ENCODE measurements at places on chromosomes 13 and 19. TPM values are rescaled to one million over a fixed set of nuclear protein-coding genes. Genes with fewer than 3 reads are reported as not detected.

Gene CYP4F8
- not detected for total RNA-seq

- no peak for DNase-seq
Observed at GRCh38 chr13:107367258-107367657, 799.3 kb upstream of the ARGLU1 start.

DNA sequence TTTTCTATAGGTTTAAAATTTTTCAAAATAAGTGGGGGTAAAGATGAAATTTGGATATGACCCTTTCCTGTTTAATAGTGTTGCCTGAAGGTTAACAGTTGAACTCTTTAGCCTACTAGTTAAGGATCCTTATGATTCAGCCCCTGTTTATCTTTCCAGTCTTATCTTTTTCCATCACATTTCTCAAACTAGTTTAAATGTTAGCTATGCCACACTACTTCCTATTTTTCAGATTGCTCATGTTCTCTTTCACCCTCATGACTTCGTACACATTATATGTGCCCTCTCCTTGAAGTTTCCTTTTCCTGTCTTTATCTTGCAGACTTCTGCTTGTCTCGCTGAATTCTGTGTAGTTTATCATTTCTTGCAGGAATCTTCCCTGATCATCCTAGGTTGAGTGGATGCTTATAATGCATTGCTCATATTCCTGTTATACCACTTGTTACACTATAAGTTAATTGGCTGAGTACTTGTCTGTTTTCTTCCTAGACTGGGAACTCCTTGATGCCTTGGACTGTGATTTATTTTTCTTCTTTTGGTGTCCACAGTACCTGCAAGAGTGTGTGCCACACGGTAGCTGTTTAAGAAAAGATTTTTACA lies 86.7 kb downstream of the FNDC3A start:
- no peak for DNase-seq

DNA sequence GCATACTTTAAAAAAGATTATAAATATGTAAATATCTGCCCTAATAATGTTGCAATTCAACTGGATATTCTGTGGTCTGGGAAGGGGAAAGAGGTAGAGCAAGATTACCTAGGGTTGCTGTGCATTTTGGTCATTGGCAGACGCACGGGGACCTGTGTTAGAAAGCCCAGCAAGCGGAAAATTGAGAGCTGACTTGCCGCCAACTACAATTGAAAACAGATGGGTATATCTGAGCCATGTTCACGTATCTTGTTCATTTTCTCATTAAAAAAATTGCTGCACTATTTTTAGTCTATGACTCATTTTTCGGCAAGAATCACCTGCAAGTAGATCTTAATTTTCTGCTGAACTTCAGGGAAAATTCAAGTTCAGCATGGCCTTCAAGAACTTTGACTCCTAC lies 308.5 kb upstream of the TMTC4 start:
- no peak for DNase-seq

GRCh38 chr13:94115054-94115453 lies 364.4 kb downstream of the DCT start:
- DNase-seq = no peak

DNA sequence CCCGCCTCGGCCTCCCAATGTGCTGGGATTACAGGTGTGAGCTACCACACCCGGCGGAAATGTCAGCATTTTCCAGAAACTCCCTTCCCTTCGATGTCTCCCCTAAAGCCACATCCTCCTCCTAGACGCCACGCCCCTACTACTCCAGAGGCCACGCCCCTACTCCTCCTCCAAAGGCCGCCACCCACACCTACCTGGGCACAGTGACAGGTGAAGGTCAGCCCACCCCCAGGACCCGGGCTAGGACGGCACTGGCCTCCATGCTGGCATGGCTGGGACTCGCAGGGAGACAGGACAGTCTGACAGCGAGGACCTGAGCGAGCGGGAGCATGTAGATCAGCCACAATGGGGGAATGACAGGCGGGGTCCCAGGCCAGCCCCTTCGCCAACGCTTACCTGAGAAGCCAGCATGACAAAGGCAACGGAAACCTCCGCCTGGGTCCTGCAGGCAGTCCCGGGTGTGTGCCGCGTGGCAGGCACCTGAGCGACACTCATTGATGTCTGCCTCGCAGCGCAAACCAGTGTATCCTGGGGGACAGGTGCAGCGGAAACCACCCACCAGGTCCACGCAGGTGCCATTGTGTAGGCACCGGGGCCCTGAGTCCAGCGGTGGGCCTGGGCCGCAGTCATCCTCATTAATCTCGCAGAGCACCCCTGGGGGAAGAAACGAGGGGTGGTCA lies 22.0 kb downstream of the NOTCH3 start:
- no peak for DNase-seq

- DNase-seq = no peak
Observed at GRCh38 chr19:8680676-8681344, 17.8 kb downstream of the ACTL9 start.

Gene UPK1A
- not detected for total RNA-seq

DNA sequence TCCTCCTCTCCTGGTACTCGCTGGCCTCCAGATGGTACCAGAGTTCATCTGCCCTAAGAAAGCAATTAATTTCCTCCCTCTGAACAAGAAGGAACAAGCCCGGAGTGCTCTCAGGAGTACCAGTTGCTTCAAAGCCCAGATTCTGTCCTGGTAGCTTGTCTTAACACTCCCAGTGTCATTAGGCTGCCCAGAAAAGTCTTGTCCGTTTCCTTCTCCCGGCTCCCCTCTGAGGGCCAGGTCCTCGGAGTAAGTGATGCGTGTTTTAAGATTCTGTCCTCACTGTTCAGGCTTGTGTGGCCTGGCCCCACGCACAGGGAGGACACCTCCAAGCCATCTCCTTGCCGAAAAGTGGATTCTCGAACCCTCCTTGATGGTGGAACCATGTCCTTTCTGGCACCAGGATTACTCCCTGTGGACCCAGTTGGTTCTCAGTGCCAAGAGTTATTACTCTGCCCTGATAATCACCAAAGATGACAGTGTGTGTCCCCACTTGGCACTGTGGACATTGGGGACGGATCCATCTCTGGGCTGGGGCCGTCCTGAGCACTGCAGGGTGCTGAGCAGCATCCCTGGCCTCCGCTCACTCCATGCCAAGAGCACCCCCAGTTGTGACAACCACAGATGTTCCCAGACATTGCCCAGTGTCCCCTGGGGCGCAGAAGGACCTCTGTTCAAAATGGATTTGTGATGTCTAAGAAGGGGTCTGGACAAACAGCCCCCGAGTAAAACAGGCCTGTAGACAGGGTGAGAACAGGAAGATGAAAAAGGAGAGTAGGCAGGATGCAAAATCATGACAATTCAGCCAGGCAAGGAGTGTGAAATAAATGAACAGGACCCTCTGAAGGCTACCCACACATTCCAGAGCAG lies 52.4 kb downstream of the RFX2 start:
- no peak for DNase-seq

GRCh38 chr13:20945952-20946383 lies 43.4 kb upstream of the XPO4 start:
- peak; percentile 26 for DNase-seq

Gene KIR3DL2
- total RNA-seq = not detected

DNA sequence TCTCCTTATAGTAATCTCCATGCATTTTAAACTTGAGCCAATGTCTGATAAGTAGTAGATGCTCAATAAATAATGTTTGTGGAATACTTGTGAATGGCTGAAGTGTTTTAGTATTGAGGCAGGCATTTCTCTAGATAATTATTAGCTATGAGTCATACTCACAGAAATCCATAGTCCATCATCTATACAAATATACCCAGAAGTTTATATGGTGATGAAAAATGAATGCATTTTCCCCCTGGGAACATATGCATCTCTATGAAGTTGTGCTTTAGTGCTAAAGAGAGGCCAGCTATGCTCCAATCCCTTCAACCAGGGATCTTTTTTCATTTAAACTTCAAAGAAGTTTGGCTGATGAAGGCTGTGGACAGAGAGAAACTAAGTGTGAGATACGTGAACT lies 17.2 kb downstream of the MBNL2 start:
- DNase-seq = no peak

- peak; percentile 53 for DNase-seq
Observed at GRCh38 chr19:18785179-18786124, 5.7 kb downstream of the COMP start.

Gene OVOL3
- not detected for total RNA-seq

Gene DNAAF3
- 2.4 TPM for total RNA-seq

DNA sequence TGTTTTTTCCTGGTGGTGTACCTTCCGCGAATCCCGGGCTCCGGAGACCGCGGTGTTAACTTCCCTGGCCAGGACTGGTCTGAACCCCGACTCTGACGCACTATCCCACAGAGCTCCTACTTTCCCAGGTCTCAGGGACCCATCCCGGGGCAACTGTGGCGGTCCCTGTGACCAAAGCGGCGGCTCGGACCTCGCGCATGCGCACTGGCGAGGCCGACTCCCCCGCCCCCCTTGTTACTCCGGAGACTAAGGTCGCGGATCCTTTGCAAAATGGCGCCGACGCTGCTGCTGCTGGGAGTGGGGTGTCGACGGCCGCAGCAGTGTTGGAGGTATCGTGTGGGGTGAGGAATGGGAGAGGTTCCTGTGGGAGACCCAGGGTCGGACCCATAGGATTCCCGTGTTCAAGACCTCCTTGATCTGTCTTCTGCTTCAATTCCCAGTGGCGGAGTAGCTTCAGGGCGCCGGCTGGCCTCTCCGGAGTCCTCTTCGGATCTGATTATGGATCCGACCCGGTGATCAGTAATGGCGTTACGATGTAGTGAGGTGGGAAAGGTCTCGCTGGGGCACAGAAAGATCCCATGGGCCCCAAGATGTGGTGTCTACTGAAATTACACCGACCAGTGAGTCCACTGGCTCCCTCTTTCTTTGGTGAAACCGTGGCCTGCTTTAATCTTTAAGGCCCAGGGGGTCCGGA lies 66.6 kb upstream of the ZNF527 start:
- peak; percentile 75 for DNase-seq

Gene LILRA6
- 1.3 TPM for total RNA-seq

Gene FARP1
- 14.8 TPM for total RNA-seq

Gene GPR12
- not detected for total RNA-seq

DNA sequence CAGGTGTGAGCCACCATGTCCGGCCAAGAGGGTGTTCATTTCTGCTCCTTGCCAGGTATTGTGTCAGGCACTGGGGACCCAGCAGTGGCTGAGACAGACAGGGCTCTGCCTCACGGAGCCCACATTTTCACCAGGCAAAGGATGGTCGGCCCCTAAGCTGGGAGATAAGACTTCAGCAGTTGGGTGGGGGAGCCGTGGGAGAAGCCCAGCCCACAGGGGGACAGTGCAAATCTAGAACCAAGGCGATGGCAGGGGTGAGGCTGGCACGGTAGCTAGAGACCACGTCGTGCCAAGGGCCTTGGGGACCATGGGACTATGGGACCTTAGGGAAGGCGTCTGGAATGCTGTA lies 8.3 kb downstream of the LSR start:
- no peak for DNase-seq

- no peak for DNase-seq
Observed at GRCh38 chr13:43134868-43135267, 111.5 kb downstream of the DNAJC15 start.

GRCh38 chr19:11387162-11388034 lies 3.3 kb upstream of the EPOR start:
- no peak for DNase-seq

GRCh38 chr13:44487989-44488388 lies 88.1 kb downstream of the TSC22D1 start:
- DNase-seq = no peak
